Fibroblast of skin of abdomen (primary cell): ENCODE measurements at places on chromosomes 2 and 18.

- DNase-seq, result no peak
These were observed 129.3 kb upstream of the RGPD4 start for GRCh38 chr2:107697385-107697784.

GRCh38 chr2:109680523-109681297 lies 66.5 kb downstream of the SOWAHC start:
- DNase-seq, result no peak

DNA sequence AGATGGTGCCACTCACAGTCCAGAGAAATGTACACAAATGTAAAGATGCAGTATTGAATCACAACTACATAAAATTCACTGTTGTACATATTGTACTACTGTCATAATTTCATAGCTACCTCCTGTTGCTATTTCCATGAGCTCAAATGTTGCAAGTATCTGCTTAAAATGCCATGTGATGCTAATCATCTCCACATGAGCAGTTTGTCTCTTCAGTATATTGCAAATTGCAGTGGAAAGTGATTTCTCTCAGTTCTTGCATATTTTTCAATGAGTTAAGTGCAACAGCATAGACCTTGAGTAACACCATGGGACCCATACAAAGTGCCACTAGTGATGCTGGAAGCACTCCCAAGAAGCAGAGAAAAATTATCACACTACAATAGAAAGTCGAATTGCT lies 51.9 kb downstream of the MAIP1 start:
- no peak for DNase-seq

DNA sequence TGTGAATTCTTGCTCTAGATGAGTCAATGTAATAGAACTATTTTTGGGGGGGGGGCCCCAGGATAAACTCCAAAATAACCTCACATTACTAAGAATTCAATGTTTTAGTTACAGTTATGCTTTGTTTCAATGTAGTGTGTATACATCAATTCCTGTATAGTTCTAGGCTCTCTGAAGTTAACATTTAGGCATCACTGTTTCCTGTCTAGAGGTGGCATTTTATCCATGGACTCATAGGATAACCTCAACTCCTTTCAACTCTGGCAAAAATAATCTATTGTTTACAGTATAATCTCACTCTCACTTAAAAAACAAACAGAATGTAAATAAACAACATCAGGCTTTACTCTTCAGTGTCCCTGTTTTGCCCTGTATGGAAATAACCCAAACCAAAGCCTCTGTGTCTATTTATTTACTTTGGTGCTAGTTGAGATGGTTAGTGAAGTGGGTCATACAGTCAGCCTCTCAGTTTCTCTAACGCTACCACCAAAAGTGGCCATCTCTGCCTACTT lies 79.3 kb upstream of the MMADHC start:
- DNase-seq, result no peak

GRCh38 chr2:36516136-36516870 lies 81.7 kb downstream of the FEZ2 start:
- DNase-seq, result peak; percentile 85

DNA sequence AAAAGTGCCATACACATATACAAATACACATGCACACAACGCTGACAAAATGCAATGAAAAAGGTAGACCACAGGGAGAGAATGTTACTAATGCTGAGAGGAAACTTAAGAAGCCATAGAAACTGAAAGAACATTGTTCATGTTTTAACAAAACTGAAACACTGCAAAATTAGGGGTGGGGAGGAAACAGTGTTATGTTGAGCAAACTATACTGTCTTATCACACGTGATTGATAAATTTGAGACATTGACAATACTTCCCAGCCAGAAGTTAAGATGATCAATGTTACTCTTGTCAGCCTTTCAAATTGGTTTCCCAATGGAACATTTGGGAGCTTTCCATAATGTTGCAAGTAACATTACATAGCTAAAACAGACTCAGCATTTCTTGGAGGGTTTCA lies 165.5 kb downstream of the L3MBTL4 start:
- no peak for DNase-seq

DNA sequence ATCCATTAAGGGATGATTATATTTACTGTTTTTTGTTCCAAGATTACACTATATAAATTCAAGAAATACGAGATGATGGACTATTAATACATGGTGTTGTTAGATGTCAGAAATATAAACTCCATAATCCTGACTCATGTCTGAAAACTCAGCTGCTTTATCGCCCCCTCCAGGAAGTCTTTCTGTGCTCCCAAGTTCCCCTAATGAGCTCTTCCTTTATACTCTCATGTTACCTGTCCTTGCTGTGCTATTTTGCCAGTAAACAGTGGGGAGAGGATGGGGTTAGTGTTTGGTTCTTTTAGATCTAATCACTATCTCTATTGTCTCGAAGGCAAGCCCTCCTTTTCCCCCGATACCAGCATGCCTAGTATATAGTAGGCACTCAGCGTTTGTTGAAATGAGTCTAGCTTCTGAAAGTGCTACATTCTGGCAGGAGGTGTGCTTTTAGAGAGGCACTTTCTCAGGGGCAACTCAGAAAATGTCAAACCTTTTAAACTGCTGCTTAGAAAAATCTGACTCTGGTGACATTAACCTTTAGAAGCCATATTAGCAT lies 21.4 kb upstream of the BARD1 start:
- DNase-seq, result peak; percentile 11
